GM23248 (cell line): ENCODE measurements at places on chromosomes 4 and X. TPM values are rescaled to one million over a fixed set of nuclear protein-coding genes. Genes with fewer than 3 reads are reported as not detected.

- DNase-seq = no peak
These were observed 33.8 kb upstream of the TRIM2 start for GRCh38 chr4:153170407-153170806.

- DNase-seq = no peak
These were observed 70.5 kb downstream of the AFF1 start for GRCh38 chr4:87005369-87005689.

Gene IRAK1
- total RNA-seq = 45.3 and 54.7 TPM in 2 replicates

DNA sequence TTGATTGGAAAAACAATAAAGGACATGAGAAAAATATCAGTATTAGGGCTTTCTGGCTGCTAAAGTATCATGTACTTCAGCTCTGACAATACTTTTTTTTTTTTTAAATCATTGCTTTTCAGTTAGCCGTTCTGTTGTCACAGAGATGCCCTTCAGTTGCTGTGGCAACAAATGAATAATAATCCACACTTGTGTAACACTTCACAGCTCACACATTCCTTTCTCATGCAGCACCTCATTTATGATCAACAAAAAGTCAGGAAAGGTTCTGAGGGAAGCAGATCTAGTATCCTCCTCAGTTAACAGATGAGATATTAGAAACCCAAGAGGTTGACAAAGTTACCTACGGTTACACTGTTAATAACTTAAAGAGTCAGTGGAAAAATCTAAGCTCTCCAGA is 444.2 kb upstream of the SLIT2 start:
- peak; percentile 93 for DNase-seq

Gene PIR
- total RNA-seq = 0.76 and 1.7 TPM in 2 replicates

DNA sequence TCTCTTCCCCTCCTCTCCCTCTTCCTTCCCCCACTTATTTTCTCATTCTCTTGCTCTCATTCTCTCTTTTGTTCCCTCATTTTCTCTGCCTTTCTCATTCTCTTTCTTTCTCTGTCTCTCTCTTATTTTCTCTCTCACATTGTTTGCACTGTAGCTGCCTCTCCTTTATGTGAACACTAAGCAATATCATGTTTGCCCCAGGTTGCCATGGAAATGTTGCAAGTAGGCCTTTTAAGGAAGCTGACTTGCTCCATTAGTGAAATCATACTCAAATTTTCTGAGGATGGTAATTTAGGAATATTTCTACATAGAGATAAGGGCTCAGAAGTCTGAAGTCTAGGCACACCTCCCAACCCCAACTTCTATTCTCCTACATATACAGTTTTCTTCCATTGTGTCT is 130.1 kb downstream of the EDA start:
- DNase-seq = no peak

GRCh38 chr4:37892641-37893040 is 1.8 kb downstream of the TBC1D1 start:
- no peak for DNase-seq

DNA sequence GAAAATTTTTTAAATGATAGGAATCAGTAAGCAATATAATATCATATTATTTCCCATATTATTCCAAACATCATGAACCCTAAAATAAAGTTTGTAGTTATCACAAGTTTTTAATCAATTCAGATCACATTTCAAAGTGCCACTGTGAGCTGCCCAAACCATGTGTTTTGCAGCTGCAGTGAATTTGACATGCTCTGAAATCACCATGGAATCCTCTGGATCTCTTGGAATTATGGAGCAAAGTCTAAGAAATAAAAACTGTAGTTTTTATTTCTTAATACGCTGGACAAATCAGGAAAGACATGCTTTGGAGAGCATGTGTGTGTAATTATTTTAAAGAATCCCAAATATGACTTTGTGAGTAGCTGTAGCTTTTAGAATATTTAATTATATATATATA is 262.7 kb downstream of the ANKRD50 start:
- no peak for DNase-seq

DNA sequence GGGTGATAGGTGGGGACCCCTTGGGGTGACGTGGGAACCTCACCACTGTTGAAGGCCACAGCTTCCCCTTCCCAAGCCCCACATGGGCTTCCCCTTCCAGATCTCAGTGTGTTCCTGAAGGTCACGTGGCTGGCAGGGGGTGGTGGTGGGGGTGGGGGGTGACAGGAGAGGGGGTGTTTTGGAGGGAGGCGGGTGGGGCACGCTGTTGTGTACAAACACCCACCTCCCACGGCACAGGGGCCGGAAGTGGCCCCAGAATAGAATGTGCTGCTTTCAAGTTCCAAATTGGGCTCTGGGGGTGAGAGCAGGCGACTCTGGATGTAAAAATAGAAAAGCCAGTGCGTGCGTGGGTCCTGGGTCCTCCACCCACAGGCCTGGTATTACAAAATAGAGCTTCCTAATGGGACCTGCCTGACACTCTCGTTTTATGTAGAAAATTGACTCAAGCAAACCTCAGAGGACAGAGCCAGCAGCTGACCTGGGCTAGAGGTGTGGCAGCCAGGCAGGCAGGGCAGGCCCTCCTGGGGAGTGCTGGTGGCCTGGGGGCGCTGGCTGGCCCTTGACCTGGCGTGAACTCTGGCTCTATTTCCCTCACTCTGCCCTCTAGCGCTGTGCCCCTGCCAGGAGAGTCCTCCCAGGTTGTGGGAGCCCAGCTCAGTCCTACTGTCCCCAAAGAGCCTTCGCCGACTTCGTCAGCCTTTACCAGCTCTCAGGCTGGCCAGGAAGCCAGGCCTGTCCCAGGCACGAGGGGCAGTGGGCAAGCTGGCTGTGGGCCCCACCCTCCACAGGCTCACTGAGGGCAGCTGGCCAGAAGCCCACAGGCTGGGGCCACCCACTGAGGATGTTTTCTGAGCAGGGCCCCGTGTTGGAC is 5.4 kb upstream of the SH3BP2 start:
- no peak for DNase-seq

- no peak for DNase-seq
These were observed 1387.2 kb downstream of the STIM2 start for GRCh38 chr4:28247805-28248204.

GRCh38 chr4:107599841-107600240 is 120.2 kb downstream of the PAPSS1 start:
- peak; percentile 13 for DNase-seq

- DNase-seq = no peak
These were observed 4.0 kb downstream of the HERC6 start for GRCh38 chr4:88382621-88383020.

DNA sequence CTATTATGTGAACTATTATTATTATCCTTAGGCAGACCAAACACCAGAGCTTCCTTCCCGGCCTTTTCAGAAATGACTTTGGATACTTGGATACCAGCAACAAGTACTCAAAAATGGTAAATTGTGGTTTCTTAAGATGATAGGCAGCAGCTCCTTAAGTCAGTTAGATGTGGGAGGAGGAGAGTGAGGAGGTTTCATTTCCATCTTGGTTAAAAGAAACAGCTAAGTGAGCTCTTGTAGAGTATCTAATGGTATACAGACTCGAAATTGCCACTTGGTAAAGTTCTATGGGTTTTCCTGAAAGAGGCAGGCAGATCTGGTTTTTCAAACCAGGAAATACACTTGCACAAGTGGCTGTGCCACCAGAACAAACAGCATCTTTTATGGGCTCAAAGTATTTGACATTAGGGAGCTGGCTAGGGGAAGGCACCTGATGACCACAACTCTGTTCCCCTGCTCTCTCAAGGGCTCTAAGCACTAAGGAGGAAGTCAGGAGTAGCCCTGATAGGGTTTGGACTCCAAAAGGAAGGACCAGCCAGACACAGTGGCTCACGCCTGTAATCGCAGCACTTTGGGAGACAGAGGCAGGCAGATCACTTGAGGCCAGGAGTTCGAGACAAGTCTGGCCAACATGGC is 130.9 kb downstream of the TMEM164 start:
- no peak for DNase-seq

Gene GAGE12F
- total RNA-seq = not detected in 2 replicates

- peak; percentile 73 for DNase-seq
These were observed 9.4 kb downstream of the KLF3 start for GRCh38 chr4:38673130-38673978.

- DNase-seq = peak; percentile 72
These were observed 82.9 kb downstream of the CLCN4 start for GRCh38 chrX:10239611-10240064.

GRCh38 chr4:89836031-89836745 is 773 bp downstream of the SNCA start:
- peak; percentile 3 for DNase-seq

Gene SPP1
- 2.7 and 3.1 TPM in 2 replicates for total RNA-seq

DNA sequence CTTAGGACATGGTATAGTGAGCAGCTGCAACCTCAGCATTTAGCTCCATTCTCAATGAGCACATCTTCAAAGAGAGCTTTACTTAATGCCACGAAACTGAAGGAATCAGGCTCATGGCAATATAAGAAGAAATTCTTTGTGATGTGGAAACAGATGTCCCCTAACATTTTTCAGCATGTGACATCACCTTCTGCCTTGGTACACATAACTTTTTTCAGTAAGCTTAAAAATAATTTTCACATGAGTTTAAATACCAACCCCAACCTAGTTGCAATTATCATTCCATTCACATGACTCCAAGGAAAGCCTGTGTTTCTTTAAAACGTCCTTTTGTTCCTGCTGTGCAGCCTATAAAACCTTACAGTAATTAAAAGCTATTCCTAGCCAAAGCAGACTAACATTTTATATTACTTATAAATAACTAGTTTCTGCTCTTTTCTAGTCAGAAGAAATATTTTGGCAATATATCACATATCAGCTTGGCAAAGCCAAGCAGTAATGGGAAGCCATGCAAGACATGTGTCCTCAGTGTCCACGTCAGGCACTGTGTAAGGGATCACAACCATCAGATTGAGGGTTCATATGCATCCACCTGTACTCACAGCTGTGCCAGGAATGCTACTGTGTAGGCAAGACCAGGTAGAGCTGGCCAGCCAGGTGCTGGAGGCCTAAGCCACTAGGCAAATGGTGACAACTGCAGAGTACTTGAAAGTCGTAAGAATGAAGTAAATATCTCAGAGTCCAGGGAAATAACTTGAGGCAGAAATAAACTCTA is 466.6 kb downstream of the INPP4B start:
- peak; percentile 87 for DNase-seq

GRCh38 chrX:112368371-112368770 is 285.8 kb upstream of the TRPC5 start:
- DNase-seq = peak; percentile 6

GRCh38 chr4:16706251-16706650 is 192.2 kb downstream of the LDB2 start:
- DNase-seq = no peak

GRCh38 chr4:5037553-5038551 is 13.4 kb upstream of the STK32B start:
- DNase-seq = peak; percentile 92

- DNase-seq = no peak
These were observed 966.3 kb upstream of the POU3F4 start for GRCh38 chrX:82541822-82542221.

DNA sequence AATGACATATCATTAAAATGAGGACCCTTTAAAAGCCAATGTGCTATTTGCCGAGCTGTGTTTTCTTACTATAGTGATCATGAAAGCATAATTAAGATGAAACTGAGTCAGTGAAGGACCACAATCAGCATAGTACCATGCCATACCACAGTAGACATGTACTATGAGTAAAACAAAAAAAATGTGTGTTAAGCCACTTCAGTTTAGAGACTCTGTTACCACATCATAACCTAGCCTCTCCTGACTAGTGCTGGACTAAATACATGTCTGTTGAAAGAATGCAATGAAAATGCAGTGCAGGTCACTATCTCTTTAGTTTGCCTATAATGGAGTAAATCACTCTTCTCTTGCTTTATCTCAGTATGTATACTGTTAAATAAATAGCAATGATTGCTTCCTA is 12.3 kb upstream of the DDX53 start:
- DNase-seq = peak; percentile 26

DNA sequence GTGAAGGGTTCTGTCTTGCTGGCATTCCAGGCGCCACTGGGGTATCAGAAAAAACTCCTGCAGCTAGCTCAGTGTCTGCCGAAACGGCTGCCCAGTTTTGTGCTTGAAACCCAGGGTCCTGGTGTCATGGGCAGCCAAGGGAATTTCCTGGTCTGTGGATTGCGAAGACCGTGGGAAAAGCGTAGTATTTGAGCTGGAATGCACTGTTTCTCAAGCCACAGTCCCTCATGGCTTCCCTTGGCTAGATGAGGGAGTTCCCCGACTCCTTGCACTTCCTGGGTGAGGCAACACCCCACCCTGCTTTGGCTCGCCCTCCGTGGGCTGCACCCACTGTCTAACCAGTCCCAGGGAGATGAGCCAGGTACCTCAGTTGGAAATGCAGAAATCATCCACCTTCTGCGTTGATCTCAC is 40.1 kb downstream of the NOP14 start:
- no peak for DNase-seq

- no peak for DNase-seq
These were observed 37.6 kb downstream of the CTBP1 start for GRCh38 chr4:1211371-1211770.

Gene PAGE4
- total RNA-seq = not detected in 2 replicates

DNA sequence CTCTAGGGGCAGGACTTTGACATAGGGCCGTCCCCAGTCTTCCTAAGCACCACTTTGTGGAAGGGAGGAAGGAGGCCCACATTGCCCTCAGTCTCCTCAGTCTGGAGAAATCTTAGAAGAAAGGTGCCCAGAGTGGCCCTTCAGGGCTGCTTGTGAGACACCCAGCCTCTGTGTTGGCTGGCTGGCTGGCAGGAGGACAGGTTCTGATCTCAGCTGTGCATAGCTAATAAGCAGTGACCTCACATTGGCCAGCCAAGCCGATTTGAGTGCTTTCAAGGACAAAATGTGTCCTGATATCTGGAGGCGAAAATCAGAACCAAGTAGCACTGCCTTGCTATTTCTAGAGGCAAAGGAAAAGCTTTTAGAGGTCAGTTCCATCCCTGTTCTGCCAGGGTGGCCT is 211.5 kb downstream of the BCOR start:
- DNase-seq = peak; percentile 18

DNA sequence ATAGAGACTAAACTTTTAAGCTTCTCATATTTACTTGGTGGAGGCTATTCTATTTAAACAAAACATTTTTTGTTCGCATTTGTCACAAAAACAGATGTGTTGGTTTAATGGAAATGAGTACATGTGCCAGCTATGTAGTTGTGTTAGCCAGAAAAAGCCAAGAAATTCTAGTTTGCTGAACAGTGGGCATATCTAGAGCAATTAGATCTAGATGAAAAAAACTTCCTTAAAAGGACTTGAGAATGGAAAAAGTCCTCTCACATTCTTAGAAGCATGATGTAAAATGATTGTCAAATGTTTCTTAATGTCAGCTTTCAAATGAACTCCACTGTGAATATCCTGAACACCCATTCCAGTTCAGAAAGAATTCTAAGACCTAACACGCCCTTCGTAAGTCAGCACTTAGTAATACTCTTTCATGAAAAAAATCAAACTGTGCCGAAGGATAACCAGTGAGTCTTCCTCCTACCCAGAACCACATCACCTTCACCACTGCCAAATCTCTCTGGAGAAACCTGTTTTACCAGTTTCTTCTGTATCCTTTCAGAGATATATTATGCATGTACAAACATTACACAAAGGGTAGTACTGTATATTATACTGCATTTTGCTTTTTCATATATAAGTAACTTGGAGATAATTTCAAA is 28.2 kb downstream of the PHKA1 start:
- peak; percentile 62 for DNase-seq

DNA sequence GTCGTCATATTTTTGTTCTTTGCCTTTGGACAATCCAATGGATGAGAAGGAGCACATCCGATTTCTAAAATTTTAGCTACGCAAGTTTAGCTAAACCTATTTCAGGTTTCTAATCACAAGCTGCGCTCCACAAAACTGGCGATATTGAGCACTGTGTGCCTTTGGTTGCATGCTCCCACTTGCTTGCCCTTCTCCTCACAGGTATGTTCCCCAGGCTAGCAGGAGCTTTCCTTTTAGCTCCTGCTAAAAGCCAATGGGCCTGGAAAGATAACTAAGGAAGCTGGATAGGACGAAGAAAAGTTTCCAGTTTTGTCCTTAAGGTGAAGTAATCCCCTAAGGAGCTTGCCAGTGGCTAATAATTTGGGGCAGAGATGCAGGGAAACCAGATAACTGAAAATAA is 975.2 kb downstream of the FSTL5 start:
- no peak for DNase-seq
